ENCODE measurements at places on chromosomes 2 and 18.

GRCh38 chr18:51753365-51754057, 556.0 kb upstream of the MEX3C start:
- DNase-seq = no peak

- no peak for DNase-seq
Measured at GRCh38 chr18:25075331-25075730, 276.6 kb downstream of the ZNF521 start.

DNA sequence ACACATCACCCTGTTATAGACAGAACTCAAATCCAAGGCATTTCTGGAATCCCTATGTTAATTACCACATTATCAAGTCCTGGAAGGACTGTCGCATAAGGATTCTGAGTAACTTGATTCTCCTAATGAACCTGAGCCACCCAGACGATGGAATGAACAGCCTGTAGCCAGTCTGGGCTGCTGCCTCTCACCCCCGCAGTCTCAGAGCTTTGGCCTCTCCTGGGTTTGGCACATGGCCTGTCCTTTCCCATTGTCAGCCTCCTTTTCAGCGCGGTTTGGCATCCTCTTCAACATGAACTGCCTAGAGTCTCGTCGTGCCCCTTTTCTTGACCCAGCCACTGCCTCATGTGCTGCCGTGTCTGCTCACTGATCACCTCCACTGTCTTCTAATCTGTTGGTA, 147.6 kb downstream of the SLC8A1 start:
- DNase-seq = no peak

GRCh38 chr2:5453220-5454050, 238.7 kb upstream of the SOX11 start:
- DNase-seq = no peak

GRCh38 chr2:184312970-184313369, 285.4 kb upstream of the ZNF804A start:
- DNase-seq = no peak

DNA sequence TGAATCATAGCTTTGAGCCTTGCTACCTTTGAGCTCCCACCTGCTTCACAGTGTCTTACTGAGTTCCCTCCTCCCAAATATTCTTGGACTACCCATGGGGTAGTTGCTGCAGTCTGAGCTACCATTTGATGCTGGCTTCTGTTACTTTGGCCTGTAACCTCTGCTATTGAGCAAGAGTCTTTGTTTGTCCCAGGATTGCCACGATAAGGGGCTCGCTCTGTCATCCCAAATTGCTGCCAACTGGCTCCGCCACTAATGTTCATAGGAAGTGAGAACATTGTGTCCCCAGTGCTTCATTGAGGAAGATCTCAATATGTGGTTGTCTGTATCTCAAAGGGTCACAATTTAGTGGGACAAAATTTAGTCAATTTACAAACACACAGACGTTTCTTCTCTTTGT, 103.8 kb downstream of the TRIM43 start:
- DNase-seq = no peak

GRCh38 chr2:156652691-156653090, 216.5 kb downstream of the GPD2 start:
- no peak for DNase-seq

DNA sequence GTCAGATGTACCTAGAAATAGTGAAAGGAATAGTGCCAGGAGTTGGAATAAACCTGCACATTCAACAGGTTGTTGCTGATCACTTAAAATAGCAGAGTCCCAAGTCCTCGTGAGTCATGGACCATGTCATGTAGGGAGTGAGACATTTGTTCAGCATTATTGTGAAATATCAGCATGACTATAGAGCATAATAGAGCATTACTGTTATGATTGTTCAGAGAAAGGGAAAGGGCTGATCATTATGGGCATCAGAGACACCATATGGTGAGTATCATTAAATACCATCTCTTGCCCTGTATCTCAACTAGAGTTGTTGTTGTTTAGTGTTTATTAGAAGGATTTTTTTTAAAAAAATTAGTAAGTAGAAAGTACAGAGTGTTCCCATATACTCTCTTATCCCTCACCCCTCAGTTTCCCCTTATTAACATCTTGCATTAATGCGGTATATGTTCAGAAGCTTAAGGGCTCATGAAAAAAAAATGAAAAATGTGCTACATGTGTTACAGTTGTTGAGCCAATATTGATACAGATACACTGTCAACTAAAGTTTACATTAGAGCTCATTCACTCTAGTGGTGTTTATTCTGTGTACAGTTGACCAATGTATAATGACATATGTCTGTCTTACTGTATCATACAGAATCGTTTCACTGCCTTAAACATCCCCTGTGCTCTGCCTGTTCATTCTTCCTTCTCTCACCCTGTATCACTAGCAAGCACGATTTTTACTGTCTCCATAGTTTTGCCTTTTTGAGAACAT, 5.7 kb downstream of the ELAC1 start:
- no peak for DNase-seq

DNA sequence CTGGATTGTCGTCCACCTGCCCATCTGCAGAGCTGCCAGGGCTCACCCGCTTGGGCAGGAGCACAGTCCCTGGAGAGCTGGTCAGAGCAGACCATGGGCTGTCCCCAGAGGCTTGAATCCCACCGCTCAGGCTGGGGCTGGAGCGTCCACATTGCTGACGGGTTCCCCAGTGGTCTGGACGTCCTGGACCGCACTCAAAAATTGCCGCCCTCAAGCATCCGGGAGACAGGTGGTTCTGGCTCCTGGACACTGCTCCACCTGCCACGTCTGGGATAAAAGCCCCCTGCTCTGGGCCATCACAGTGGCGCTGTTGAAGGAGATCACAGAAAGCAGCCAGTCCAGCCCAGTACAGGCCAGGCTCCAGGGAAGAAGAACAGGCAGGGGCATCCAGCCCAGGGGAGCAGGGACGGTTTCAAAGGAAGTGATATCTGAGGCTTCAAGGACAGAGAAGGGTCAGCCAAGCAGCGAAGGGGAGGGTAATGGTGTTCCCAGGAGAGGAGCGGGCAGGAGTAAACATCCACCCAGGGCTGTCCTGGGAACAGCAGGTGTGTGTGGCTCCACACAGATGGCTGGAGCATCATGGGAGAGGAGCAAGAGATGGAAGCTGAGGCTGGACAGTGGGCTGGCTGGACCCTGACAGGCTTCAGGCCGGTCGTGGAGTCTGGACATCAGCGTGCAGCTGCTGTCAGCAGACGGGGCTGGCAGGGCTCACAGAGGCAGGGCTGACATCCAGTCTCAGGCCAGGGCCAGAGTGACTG, 21.9 kb upstream of the ID2 start:
- no peak for DNase-seq

GRCh38 chr2:233059797-233060500, at the start of gene INPP5D:
INPP5D (plus strand) TSS chr2:233060342; CDS start chr2:233060479, 137 bp downstream.
- DNase-seq = peak; percentile 92

DNA sequence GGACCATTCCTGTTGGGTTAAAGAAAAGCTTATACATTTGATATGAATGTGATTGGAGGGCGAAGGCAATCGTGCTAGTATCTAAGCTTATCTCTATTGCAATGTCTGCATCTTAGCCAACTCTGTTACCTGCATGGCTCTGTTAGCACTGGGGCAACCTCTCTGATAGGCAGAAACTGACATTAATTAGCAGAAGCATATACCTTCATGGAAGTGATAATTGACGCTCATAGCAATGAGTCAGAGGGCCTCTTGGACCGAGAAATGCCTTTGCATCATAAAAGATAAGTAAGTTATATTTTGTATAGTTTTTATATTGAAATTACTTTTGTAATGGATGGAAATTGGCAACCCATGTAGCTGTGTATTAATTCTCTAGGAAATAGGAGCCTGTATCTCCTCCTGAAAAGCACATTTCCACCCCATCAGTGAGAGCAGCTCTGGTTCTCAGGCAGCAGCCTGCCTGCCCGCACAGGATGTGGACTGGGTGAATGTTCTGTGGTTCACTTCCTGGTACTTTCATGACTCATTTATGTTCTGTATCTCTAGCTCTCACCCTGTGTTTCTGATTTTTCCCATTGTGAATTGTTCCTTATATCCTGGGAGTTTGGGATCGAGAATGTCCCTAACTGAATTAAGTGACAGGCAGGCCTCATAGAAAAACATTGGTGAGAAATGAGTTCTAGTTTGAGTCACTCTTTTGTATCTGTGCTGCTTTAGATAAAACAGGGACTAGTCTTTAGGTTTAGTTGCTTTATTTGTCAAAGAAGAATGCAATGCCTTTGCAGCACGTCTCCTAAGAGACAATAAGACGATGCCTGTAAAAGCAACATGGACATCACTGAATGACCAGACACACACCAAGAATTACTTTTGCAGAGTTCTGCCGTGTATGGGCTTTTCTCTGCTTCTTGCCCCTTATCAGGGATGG, 344.9 kb downstream of the DCDC2C start:
- peak; percentile 0 for DNase-seq

DNA sequence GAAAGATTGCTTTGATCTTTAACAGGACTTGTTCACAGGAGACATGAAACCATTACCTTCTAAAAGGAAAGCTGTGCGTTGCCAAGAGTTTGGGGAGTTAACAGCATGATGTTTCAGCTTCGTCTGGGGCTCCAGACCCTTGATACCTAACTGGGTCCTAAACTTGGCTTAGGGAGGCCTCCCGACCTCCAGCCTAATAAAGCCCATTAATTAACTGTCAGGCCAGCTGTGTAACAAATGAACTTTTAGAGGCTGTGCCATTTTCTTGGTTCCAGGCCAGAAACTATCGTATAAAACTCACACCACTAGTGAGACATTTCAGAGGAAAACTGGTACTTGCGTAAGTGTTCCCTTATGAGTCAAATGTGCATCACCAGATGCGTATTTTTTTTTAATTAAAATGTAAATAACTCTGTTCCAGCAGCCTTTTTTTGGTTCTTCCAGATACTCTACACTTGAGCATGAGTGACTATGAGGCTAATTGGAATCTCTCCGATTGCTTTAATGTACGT, 236.5 kb downstream of the BCL2 start:
- no peak for DNase-seq

- DNase-seq = peak; percentile 7
Measured at GRCh38 chr18:48292782-48293424, 116.3 kb downstream of the ZBTB7C start.

DNA sequence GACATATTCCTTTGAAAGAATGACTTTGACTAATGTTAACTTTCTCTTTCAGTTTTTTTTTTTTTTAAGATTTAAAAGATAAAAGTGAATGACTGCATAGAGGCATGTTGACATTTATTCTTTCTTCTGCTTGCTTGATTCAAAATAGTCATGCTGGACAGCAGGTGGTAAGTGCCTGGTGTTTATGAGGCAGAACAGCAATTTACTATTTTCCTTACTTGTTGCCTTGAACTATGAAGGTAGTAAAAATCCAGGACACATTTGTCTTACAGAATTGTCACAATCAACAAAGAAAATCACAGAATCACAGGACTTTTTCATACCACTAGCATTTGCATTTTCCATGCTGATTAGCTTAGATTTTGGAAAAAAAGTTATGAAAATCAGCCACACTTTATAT, 388.3 kb downstream of the CTNNA2 start:
- no peak for DNase-seq

GRCh38 chr2:46342566-46343315, 45.5 kb downstream of the EPAS1 start:
- DNase-seq = no peak

DNA sequence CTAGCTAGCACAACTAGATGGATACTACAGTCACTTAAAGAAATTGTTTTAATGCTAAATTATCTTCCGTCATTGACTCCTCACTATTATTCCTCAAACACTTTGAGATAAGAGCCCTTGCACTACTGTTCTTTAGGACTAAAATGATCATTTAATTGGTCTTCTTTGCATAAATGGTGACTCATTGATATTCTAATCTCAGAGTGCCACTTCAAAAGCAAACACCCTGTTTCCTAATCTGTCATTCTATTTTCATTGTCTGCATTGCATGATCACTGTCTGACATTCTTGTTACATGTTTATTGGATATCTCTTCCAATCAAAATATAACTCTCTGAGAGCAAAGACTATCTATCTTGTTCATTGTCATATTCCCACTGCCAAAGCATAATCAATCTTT, 313.9 kb downstream of the EXOC6B start:
- no peak for DNase-seq

DNA sequence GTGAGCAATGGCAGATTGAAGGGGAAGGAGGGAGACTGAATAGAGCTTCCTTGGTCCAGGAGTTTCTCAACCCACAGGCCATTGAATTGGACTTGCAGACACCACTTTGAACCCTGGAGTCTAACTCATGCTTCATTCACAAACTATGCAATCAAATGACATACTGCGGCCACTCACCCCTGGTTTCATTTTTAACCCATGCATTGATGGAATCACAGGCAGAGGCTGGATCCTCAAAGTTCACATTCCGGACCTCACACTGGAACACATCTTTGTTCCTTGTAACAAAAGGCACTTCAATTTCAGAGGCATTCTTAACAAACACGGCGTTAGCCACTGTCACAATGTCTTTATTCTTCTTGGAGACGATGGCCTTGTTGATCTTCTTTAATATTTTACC, 40.7 kb downstream of the MRPL44 start:
- no peak for DNase-seq

DNA sequence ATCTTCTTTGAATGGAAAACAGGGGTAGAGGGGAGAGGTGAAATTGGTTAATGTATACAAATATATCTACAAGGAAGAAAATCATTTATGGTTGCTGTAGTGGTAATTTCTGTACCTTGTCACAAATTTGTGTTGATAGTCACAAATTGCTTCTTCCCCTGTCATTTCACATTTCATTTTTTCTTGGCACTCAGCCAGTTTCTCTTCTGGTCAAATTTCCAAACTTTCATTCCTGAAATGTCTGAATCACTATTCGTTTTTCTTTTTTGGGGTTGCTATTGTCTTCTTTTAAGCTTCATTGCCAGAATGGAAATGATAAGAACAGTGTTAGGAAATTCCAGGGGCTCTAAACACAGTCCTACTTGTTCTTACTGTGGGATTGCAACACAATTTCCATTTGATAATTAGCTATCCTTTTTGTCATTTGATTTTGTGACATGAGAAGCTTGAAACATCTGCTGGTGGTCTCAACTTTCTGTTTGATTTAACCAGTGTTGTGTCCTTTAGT, 136.0 kb upstream of the GCFC2 start:
- DNase-seq = no peak
